GM04503 (cell line): ENCODE measurements at places on chromosomes 4 and X.
A peak's percentile ranks its signal among the peaks of the same experiment; 100 is the strongest.

DNA sequence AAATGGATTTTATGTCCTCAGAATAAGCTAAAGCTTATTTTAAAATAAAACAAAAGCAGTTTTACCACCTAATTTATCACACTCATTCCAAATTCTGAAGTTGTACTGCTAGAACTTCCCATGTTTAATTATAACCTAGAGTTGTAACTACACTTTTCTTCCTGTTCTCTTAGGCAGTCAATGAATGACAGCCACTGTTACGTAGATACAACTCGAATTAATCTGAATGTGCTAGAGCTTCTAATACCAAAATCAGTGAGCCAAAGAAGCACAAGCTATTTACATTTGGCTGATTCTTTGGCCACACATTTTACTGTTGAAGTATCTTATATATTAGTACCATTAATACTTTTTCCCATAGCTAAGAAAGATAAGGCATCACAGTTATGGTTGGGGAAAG lies 99.0 kb upstream of the FTHL17 start:
- DNase-seq: no peak

DNA sequence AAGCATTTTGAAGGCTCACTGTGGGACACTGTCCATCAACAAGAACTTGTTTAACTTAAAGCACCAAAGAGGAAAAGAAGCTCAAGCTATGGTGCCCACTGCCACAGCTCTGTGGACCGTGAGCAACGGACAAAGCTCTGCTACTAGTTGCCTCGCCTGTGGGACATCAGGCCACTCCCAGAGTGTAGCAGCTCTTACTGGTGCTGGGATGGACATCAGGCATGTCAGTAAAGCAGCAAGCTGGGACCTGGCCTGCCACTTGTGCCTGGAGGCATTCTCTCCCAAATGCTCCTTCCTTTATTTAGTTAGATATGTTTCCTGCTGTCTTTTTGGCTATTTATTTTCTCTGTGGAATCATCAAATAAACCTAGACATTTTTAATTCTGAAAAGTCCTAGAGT lies 46.7 kb downstream of the TMEM154 start:
- no peak for DNase-seq

DNA sequence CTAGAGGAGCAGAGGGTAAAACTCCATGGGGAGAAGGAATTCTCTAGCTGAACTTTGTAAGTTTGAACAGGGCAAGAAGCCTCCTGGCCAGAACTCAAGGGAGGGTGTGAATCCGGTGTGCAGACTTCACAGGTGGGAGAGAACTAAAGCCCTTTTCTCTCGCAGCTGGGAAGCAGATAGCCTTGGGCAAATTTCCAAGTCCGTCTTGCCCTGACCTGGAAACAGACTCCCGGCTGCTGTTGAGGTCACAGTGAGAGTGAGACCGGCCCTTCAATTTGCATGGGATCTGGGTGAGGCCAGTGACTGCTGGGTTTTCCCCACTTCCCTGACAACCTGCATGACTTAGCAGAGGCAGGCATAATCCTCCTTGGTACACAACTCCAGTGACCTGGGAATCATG lies 94.5 kb upstream of the ZNF827 start:
- no peak for DNase-seq

- DNase-seq: no peak
Measured at GRCh38 chrX:39226251-39226650, 425.0 kb downstream of the MID1IP1 start.

DNA sequence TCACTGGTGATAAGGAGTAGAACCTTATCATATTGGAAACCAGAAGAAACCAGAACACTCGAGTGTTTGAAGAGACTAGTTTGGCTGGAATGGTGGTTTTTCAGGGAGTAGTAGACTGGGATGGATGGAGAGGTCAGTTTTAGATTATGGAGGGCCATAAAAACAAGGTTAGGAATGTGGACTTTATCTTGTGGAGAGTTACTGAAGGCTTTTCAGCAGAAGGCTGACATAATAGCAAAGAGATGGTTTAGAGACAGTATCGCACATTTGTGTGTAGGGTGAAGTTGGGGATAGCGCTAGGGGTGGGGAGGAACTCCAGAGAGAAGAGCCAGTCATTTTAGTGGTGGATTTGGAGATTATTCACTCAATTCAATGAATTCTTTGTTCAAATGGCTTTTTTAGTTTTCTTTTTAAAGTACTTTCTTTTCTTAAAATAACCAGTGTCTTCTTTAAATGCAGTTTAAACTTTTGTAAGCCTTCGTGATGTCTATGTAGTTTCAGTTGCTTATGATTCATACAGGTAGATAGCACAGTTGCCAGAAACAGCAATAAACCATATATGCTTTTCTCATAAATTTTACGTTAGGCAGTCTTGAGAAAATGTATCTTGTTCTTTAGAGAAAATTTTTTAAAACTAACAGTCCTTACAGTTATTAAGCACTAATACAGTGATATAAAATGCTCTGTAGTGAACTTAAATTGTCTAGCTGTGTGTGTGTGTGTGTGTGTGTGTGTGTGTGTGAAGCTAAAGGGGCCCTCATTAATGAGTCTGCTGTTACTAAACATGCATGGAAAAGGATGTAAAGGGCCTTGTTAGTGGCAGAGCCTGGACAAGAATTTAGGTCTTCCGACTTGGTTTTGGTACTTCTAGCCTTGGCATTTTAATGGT lies 3.8 kb downstream of the ARHGAP10 start:
- DNase-seq: no peak

DNA sequence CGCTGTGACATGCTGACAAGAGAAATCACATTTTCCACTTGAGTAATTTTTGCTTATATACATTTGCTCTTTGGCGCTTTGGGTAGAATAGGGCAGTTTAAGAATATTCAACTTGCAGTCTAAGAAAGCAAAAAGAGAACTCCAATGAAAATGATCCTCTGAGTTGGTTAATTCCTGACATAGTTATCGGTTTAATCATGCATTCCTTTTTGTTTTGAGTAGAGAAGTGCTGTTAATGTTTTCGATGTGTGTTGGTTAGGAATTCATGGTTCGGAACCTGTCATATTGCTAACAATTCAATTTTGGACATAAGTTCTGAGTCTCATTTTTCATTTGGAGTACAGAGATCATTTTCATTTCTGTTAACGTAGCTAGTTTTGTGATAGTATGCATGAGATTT lies 700.6 kb upstream of the PITX2 start:
- peak; percentile 68 for DNase-seq

- no peak for DNase-seq
Measured at GRCh38 chr4:141684785-141685184, 48.4 kb downstream of the IL15 start.
